ENCODE measurements at places on chromosomes 16 and 17.

GRCh38 chr17:1555651-1556471 lies 6.7 kb downstream of the PITPNA start:
- no peak for DNase-seq

DNA sequence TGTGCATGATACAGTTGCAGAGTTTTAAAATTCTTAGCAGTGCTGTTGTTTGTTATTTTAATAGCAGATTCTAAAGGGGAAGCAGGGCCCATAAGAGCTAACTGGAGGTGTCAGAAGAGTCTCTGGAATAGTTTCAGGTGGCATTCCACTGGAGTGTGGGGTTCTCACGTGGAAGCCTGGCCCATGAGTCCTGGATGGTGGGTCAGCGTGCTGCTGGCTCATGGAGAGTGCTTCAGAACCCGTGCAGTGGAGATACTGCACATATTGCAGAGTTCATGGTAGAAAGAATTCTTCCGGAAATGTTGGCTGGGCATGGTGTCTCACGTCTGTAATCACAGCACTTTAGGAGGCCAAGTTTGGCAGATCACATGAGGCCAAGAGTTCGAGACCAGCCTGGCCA lies 43.9 kb downstream of the B9D1 start:
- DNase-seq: no peak

GRCh38 chr17:56009795-56010651 lies 143.3 kb upstream of the ANKFN1 start:
- DNase-seq: peak; percentile 2

- DNase-seq: peak; percentile 92
Measured at GRCh38 chr16:59878479-59878878, 1144.4 kb upstream of the GOT2 start.

- DNase-seq: peak; percentile 59
Measured at GRCh38 chr17:34248511-34249024, 6.5 kb upstream of the CCL2 start.

DNA sequence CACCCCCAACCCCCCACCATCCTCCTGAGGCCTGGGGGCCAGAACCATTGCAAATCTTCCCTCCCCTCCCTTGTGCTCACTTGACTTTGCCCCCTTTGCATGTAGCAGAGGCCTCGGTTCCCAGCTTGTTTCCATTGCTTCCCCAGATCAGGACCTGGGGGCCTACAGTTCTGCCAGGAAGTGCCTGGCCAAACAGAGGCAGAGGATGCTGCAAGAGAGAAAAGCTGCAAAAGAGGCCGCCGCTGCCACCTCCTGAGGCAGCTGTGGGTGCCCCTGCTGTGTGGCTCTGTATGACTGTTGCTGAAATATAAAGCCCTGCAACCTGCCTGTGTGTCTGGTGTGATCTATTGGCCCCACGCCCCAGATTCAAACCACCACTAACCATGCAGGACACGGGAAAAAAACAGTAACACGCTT lies 2.3 kb downstream of the NDUFB10 start:
- peak; percentile 10 for DNase-seq

DNA sequence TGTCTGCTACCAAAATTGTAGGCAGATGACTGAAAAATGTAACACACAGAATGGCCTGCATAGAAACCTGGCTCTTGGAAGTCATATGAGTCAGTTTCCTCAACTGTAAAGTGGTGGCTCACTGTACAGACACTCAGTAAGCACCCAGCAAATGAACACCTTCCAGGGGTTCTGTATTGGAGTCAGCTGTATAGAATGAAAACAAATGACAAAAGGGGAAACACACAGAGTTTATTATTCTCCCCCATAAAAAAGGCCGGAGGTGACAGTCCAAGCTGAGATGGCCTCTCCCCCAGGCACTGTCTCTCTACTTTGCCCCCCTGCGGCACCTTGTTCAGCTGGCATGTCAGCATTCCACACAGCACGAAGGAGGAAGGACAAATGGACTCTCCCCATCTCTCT lies 6.2 kb upstream of the MEOX1 start:
- peak; percentile 68 for DNase-seq

- DNase-seq: no peak
Measured at GRCh38 chr17:58032691-58033415, 25.8 kb upstream of the SRSF1 start.

- DNase-seq: no peak
Measured at GRCh38 chr16:47519037-47519436, 57.9 kb downstream of the PHKB start.

- DNase-seq: no peak
Measured at GRCh38 chr16:84253173-84253572, 13.4 kb upstream of the KCNG4 start.

DNA sequence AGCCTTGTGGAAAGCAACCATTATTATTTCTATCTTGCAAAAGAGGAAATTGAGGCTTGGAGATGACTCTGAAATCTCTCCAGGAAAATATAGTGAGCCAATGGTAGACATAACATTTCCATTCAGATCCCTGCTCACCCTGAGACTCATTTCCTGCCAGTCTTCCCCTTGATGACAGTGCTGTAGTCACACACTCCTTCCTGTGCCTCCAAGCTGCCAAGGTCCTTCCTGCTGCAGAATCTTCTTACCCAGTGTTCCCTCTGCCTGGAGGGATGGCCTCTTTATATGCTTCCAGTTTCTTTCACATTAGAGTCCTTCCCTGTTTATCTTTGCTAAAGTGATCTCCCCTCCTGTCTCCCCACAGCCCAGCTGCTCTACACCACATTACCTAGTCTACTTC lies 648.1 kb downstream of the TOX3 start:
- DNase-seq: no peak

GRCh38 chr17:8060274-8060673 lies 21.4 kb downstream of the ALOX15B start:
- DNase-seq: peak; percentile 68

GRCh38 chr17:5975661-5976060 lies 94.5 kb upstream of the WSCD1 start:
- DNase-seq: no peak

GRCh38 chr17:740240-741017 lies 8.0 kb downstream of the TLCD3A start:
- DNase-seq: no peak

DNA sequence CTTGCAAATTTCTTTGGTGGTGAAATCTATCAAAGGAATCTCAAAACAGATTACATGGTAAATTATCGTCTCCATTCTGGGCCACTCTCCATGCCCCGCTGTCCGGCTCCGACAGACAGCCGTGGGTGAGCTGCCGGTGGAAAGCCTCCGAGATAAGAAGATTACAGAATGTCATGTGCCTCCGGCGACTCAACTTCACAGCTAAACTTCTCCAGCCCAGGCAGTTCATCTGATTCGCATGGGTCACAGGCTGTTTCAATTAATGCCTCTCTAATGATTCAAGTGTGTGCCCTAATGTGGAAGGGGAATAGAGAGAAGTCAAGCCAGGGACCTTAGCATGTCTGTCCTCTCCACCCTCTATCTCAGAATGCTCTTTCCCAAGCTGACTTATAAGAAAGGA lies 520.8 kb upstream of the ZFHX3 start:
- no peak for DNase-seq

DNA sequence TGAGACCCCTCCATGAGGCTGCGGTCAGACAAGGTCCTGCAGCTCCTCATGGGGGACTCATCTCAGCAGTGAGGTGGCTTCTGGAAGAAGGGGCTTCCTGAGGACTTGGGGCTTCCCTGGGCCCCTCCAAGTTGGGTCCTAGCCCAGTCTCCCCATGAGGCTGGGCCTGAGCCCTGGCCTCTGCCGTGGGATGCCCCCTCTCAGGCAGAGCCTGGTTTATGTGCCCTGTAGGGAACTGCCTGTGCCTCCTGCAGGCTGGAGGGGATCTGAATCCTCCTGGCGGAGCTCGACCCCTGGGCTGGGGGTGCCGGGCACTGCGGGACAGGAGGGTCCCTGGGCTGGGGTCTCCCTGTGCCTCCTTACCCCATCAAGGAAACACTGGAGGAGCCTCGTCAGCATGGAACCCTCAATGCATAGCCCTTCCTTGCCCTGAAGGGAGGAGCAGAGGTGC lies 45.8 kb downstream of the TNFRSF13B start:
- DNase-seq: no peak

DNA sequence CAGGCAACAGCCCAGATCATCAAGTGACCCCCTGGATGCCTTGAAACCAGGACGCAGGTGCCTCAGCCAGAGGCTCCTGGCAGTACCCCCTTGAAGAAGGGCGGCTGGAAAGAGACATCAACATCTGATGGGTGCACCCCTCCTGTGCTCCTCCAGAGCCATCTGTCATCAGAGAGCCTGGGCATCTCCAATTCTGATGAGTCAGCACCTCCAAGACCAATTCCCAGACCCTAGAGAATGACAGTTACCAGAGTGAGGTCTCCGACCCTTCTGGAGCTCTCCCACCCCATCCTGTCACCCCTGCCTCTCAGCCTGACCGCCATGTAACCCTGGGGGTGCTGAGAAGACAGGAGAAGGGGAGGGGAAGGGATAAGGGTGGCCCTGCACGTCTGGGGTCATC lies 433.7 kb downstream of the SOX9 start:
- DNase-seq: no peak

- DNase-seq: no peak
Measured at GRCh38 chr16:35711958-35712357, 2252.5 kb downstream of the TP53TG3F start.

- DNase-seq: peak; percentile 62
Measured at GRCh38 chr16:17496891-17497290, 26.1 kb upstream of the XYLT1 start.

- no peak for DNase-seq
Measured at GRCh38 chr17:12348476-12348875, 317.2 kb upstream of the MYOCD start.

GRCh38 chr17:78163881-78164747 lies 4.3 kb upstream of the SYNGR2 start:
- DNase-seq: no peak

DNA sequence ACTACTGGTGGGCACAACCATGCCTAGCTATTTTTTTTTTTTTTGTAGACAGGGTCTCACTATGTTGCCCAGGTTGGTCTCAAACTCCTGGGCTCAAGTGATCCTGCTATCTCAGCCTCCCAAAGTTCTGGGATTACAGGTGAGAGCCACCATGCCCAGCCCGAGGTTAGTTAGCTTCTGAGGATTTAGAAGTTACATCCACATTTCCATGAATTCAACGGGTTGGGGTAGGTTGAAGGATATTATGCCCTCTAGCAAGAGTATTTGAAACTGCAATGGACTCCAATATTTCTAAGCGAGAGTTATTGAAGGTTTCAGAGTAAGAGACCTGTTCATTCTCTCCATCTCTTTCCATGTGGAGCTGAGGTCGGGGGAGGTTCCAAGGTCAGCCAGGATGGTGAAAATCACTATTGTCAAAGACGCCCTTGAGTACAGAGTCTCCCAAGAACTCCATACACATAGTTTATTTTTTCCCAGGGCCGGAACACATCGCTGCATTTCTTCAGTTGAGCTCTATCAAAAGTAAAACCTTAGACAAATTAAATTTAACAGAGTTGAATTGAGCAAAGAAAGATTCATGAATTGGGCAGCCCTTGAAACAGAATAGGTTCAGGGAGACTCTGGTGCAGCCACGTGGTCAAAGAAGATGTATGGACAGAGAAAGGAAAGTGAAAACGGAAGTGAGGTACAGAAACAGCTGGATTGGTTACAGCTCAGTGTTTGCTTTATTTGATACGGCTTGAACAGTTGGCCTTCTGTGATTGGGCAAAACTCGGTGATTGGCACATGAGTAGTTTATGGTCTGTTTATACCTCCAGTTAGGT lies 19.0 kb upstream of the ITPRIPL2 start:
- no peak for DNase-seq

GRCh38 chr16:89374393-89374960 lies 115.9 kb downstream of the ANKRD11 start:
- DNase-seq: peak; percentile 43

GRCh38 chr16:79816081-79816497 lies 215.6 kb upstream of the MAF start:
- DNase-seq: no peak

DNA sequence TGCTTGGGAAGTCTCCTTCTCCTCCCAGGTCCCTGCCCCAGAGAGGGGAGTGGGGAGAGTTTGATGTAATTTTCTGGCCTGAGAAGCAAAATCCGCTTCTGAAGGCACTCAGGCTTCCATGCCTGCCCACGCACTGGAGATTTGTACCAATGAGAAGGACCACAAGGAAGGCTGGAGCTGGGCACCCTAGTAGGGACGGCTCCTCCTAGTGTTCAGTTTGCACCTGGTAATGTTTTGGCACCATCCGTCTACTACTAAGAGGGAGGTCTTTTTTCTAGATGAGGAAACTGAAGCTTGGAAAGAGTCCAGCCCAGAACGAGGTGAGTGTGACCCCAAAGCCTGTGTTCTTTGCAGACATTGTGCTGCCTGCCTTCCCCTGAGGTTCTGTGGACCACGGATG lies 83.6 kb upstream of the NLRP1 start:
- no peak for DNase-seq

GRCh38 chr16:5852151-5852550 lies 754.6 kb upstream of the EEF2KMT start:
- no peak for DNase-seq

- no peak for DNase-seq
Measured at GRCh38 chr17:4609761-4610160, 25.4 kb downstream of the SMTNL2 start.

- no peak for DNase-seq
Measured at GRCh38 chr16:58038219-58038641, 12.7 kb downstream of the MMP15 start.

DNA sequence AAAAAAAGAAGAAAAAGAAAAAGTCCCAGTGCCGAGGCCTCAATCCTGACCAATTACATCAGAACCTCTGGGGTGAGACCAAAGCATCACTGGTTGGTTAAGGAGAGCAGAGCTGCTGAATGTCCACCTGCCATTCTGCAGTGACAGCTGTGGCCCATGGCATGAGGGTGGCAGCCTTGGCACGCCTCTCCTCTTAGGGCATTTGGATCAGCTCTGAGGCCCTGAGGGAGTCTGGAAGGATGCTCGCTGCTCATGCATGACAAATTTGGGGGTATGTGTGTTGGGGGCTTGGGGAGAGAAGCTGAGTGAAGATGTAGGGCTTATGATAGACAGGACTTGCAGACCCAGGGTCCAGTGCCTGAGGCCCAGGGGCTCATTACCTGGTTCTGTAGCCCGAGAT lies 26.3 kb downstream of the MYLK3 start:
- no peak for DNase-seq

DNA sequence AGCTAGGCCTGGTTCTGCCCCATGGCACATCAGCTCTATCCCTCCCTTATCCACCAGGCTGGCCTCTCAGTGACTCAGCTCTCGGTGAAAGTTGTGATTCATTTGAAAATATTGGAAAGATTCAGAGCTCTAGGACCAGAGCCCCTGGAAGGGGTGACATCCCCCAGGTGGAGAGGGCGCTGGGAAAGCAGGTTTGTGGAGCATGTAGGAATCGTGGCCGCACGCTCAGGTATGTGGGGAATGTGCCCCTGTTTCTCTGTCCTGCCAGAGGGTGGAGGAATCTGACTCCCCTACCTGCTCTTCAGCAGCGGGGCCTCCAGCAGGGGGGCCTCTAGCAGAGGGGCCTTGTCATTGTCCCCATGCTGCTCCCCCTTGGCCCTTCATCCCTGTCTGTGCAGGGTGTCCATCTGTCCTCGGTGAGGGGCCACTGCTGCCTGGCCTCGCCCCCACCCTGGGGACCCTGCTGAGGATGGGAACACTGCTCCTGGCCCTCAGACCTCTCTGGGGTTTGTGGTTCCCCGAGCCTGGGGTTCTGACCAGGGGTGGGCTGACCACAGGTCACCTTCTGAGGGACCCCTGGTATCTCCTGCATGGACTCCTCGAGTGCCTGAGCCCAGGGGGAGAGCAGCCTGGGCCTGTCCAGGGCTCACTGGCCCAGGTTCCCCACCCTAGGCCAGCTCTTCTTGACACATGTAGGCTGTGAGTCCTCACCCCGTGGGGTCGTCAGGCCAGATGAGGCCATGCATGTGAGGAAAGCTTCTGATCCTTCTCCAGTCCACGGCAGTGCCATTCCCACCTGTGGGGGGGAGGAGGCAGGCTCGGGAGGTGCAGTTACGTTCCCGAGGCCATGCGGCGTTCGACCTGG lies 47.5 kb downstream of the NT5M start:
- peak; percentile 33 for DNase-seq
